ENCODE measurements at places on chromosomes 5 and 9.

DNA sequence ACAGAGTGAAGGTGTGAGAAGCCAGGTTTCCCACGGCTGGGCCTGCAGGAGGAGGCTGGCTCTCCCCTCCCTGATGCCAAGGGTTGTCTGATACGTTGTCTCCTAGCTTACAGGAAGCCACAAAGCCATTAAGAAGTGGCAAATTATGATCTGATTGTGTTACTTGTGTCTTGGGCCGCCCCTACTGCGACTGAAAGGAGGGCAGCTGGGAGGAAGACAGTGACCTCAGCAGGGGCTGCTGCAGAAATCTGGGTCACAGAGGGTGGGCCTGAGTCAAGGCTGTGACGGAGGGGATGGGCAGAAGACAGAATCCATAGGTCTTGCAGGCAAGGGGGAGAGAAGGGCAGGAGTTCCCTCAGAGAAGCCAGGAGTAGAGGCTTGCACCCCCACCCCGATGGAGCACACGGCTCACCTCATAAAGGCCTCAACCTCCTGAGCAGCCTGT lies 145.0 kb downstream of the FSTL4 start:
- DNase-seq: peak; percentile 12

- no peak for DNase-seq
Measured at GRCh38 chr5:35665096-35665495, 47.4 kb downstream of the SPEF2 start.

DNA sequence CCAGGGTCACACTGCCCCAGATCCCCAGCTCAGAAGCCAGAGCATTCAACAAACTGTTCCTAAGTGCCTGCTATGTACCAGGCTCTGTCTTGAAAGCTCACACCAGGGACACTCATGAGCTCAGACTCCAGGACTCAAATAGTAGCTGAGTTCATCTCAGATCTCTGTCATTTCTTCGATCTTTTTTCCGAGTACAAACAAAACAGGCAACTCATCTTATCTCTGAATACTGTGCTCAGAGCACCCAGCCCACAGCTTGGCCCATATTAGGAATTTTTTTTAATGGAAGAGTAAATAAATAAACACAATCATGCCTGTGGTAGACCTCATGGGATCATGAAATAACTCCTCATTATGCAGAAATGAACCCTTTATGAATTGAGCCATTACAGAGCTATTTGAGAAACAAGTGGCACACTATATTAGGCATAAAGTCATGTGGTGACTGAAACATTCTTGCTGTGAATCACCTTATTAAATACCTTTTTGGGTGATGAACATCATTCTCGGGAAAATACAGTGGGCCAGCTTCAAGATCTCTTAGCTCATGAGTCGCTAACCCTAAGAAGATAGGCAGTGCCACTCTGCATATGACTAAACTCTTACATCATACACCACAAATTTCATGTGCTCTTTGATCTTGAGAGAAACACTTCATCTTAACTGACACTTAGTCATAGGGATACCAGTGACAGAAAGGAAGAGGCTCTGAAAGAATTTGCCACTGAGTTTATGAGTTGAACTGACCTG lies 9.9 kb downstream of the SH3RF2 start:
- DNase-seq: no peak

DNA sequence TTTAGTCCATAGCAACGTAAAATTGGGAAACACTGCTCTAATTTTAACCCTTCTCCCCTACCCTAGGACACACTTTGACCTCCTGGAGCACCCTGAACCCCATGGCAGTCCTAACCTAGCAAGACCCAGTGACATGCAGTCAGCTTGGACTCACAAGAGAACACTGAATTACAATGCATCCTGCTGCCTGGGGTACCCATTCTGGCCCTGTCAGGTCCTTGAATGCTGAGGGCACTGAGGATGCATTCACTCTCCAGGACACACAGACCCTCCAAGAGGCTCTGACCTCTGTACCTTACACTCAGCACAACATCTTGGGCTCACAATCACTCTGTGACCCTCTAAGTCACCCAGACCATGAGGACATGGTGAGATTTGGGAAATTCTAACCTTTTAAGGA lies 1.8 kb upstream of the PROP1 start:
- no peak for DNase-seq

GRCh38 chr5:21895766-21896350 lies 957.3 kb downstream of the CDH12 start:
- DNase-seq: no peak

DNA sequence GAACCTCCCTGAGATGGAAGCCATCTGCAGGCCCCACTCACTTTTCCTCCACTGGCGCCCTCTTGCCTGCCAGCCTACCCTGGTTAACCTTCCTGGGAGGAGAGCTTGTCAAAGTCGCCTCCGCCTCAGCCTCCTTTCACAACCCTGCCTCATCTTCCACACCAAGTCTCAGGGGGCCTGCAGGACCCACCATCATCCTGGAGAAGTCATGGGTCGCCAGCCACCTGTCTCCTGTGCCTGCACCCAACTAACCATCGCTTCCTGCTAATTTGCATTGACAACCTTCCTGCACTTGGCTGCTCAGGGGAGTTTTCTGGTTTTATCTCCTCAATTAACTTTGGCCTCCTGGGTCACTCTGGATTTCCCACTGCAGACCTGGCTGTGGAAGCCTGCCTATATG lies 52.8 kb upstream of the GRHPR start:
- no peak for DNase-seq

DNA sequence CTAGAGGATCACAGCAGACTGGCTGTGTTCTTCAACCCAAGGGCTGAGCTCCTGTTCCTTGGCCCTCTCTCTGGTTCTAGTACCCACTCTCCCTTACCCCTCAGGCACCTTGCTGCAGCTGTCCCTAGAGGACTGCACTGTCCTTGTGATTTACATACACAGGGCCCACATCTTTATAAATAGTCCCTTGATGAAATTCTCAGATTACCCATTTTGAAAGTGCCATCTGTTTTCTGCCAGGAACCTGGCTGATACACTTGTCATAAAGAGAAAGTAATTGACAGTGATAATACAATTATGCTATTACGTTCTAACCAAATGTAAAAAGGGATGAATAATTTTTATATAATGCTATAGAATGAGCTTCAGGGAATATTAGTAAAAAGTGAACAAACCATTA lies 16.5 kb upstream of the SPARC start:
- no peak for DNase-seq

DNA sequence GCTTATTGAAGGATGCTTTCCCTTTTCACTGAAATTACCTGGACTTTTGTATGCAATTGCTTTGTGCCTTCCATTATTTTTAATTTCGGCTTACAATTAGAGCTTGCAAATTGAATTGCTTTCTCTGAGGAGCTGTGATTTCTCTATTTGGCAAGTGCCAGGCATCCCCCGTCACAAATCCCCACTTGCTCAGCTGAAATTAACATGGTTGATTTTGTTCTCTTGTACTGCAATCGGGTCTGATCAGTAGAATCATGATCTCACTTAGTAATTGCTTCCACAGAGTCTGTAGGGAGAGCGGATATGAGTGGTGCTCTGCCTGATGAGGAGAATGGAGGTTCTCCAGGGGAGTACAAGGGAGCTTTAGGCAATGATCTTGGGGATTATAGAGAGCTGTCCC lies 495.5 kb upstream of the SGCD start:
- DNase-seq: no peak

DNA sequence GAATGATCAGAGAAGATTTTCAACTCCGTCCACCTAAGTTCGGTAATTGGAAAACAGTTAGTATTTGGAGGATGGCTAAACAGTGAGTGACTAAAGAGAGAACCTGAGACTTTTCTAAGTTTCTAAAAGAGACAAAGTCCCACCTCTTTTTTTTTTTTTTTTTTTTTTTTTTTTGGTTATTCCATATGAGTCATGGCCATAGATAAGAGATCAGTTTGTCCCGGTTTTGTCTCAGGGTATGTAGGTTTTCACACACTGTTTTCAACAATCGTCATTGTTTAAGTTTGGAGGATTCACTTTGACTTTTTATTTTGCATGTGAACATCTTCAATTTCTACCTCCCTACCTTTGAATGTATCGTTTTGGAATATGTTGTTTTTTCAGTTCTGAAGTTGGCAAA lies 85.9 kb downstream of the NTRK2 start:
- DNase-seq: no peak

DNA sequence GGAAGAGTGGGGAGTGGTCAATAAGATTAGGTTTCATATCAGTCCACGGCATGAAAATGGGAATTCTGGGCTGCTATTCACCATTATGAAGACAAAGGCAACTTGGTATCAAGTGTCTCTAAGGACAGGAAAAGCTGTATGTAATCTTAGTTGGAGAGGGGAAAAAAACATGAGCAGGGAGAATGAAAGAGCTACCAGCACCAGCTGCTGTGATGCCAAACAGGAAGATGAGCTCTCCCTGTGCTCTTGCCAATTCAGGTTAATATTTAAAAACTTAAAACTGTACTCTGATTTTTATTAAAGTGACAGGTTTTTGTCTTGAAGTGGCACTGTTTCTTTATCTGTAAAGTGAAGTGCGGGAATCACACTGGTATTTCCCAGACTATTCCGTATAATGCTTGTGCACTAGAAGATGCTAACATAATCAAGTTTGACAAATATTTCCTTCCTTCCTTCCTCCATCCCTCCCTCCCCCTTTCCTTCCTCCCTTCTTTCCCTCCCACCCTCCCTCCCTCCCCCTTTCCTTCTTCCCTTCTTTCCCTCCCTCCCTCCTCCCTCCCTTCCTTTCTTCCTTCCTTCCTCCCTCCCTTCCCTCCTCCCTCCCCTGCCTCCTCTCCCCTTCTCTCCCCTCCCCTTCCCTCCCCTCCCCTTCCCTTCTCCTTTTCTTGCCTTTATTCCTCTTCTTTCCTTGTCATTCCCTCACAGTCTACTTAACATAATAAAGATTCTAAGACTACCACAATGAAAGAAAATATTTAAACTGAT lies 1383.0 kb upstream of the C9orf72 start:
- no peak for DNase-seq

- no peak for DNase-seq
Measured at GRCh38 chr5:67511911-67512310, 315.3 kb upstream of the CD180 start.

DNA sequence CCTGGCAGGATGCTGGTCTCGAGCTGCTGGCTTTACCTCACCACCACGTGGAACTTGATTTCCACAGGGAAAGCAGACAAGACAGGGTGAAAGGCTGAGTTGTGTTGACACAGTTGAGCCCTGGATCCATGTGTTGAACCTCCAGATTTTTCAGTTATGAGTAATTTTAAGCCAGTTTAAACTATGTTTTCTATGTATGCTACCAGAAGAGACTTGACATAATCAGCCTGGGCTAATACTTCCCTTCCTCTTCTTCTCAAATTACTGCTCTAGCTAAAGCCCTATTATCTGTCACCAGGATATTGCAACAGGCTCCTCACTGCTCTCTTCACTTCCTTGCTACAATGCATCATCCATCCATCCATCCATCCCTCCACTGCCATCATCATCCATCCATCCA lies 12.0 kb upstream of the PHYKPL start:
- DNase-seq: no peak

GRCh38 chr5:32378966-32379365 lies 65.6 kb downstream of the ZFR start:
- DNase-seq: no peak

DNA sequence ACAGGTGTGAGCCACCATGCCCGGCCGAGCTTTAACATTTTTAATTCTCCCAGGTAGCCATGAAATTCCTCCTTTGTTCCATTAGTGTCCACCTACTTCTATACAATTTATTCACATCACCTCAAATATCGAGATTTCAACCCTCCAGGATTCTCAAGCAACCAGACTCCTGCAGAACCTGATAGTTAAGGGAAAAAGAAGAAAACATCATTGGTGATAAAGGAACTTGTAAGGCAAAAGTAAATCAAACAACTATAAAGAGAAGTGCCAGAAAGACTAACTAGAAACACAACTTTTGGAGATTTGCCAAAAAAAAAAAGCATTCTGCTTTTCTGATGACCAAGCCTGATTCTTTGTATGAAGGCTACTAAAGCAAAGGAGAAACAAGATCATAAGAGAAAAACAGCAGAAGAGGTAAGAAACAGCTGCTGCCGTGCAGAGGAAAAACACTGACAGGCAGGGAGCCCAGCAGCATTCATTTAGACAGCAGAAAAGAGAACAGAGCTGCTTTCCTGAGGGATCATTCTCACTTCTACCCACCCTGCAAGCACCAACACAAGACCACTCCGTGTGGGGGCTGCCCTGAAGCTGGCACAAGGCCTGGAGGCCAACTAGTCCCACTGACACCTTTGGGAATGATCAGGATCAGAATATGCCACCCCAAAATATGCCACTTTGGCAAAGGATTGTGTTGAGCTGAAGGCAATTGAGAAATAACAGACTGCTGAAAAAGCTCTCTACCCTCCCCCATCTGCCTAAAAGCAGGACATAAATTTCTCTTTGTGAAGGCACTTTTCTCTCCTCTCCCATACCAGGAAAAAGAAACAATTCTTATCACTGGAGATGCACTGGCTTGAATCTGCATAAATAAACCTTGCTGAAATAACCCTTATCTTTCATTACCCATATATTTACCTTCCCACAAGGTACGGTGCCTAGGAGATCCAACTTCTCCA lies 75.1 kb downstream of the ALDH7A1 start:
- no peak for DNase-seq

DNA sequence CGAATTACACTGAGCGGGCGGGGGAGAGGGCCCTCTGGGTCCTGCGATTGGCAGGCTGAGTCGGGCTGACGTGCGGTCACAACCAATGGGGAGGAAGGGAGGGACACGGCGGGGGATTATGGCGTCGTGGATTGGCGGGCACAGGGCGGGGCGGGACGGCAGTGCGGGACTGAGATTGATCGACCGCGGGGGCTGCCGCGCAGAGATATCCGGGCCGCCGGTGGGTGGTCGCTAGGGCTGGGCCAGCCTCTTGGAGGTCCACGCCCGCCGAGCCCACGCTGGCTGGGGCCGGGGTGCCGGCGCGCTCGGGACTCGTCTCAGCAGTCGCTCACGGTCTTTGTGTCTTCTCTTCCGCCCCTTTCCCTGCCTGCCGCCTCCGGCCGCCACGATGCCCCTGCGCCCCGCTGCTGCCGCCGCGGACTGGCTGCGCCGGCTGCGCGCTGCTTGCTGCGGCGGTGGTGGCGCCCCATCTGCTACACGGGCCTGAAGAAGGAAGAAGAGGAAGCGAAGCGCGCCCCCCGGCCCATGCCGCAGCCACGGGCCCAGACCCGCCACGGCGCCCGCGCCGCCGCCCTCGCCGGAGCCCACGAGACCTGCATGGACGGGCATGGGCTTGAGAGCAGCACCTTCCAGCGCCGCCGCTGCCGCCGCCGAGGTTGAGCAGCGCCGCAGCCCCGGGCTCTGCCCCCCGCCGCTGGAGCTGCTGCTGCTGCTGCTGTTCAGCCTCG lies at the start of gene RGMB:
Gene RGMB, plus strand, starts transcription at position 200 of the 728 bp plus-strand sequence. Its CDS starts 408 bp downstream, at position 608.
- DNase-seq: peak; percentile 93

Measured in CD4-positive, alpha-beta T cell treated with Interleukin-6 at 100 ng/mL for 8 hours (primary cell).